Activated T-cell treated with anti-CD3 and anti-CD28 coated beads for 24 hours (primary cell): ENCODE measurements at places on chromosomes 2 and 18.

DNA sequence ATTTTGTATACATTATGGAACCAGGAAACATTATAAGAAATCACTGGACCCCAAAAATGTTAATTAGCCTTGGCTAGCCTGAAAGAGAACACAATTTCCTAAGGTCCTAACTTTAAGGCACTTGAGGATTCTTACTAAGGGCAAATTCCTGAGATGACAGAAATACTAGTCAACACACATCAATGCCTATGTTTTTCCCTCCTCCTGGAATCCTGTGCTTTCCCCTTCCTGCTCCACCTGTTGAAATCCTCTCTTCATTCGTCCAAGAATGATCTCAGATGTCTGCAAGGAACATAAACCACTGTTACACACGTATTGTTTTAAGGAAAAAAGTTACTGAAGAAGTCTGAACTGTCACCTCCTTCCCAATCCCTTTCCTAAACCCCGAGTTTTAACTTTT is 21.2 kb upstream of the DARS1 start:
- no peak for DNase-seq

GRCh38 chr2:241133436-241133820 is 15.8 kb downstream of the PASK start:
- DNase-seq = no peak

- no peak for DNase-seq
Measured at GRCh38 chr18:2847317-2848246, 776 bp downstream of the EMILIN2 start.

DNA sequence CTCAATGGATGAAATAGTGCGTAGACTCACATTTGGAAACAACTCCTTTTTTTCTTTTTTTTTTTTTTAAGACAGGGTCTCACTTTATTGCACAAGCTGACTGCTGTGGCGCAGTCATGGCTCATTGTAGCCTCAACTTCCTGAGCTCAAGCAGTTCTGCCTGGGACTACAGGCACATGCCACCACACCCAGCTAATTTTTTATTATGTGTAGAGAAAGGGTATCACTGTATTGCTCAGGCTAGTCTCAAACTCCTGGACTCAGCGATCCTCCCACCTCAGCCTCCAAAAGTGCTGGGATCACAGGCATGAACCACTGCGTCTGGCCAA is 17.4 kb downstream of the HAT1 start:
- DNase-seq = no peak

DNA sequence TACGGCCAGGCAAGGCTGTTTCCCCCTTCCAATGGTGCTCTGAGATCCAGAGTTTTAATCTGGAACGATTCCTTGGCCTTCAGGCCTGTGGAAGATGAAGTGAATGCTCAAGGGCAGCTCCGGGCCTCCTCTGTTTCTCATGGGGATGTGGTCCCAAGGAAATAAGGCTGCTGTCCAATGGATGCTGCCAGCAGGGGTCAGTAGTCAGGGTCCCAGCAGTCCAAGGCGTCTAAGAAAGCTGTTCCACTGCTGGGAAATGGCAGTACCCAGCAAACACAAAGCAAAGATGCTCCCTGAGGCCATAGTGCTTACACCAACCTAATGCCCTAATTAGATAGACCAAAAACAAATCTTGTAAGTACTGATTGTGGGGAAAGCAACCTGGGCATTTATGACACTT is 12.5 kb downstream of the NMS start:
- no peak for DNase-seq

- no peak for DNase-seq
Measured at GRCh38 chr18:39480494-39481195, 1915.0 kb upstream of the CELF4 start.

DNA sequence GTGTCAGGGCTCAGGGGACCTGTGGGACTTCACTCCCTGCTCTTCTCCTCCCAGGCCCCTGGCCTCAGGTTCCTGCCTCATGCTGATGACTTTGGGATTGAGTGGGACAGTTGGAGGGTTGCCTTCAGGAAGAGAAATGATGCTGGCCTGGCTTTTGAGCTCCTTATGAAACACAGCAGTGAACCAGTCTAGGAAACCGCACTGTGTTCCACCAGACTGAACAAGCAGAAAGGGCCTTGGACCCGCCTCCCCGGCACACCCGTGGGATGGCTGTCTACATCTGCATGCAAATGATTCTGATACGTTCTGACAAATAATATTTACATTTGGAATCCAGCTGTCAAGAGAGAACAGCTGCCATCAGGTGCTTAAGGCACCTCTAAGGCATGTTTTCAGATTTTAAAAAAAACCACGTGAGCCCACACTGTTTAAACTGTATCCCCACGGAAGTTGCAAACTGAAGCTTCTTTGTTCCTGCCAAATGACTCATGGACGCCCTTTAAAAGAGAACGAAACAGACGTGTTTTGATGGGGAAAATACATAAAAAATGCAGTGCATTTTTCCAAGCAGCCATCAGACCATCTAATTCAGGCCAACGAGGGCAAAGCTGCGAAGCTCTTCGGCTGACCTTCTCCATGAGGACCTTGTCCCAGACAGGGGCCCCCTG is 27.6 kb upstream of the ASAP2 start:
- no peak for DNase-seq

- DNase-seq = no peak
Measured at GRCh38 chr2:48330430-48330829, 199.5 kb upstream of the STON1 start.

GRCh38 chr2:115162494-115163293 is 720.3 kb downstream of the DPP10 start:
- DNase-seq = no peak

GRCh38 chr2:172253190-172254052 is 150.7 kb upstream of the DLX2 start:
- peak; percentile 57 for DNase-seq

- DNase-seq = no peak
Measured at GRCh38 chr2:160425434-160426151, 68.0 kb downstream of the RBMS1 start.

DNA sequence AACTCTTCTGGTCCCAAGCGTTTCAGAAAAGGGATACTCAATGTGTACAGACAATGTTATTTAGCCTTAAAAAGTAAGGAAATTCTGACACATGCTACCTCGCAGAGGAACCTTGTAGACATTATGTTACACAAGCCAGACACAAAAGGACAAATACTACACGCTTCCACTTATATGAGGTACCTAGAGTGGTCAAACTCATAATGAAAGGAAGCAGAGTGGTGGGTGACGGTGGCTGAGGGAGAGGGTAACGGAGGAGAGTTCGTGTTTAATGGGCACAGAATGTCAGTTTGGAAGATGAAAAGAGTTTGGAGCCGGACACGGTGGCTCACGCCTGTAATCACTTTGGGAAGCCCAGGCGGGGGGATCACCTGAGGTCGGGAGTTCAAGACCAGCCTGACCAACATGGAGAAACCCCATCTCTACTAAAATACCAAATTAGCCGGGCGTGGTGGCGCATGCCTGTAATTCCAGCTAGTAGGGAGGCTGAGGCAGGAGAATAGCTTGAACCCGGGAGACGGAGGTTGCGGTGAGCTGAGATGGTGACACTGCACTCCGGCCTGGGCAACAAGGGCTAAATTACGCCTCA is 1.4 kb downstream of the MCM6 start:
- no peak for DNase-seq

- no peak for DNase-seq
Measured at GRCh38 chr2:96684883-96685576, 42.5 kb downstream of the FER1L5 start.

GRCh38 chr2:72135921-72136320 is 11.7 kb downstream of the CYP26B1 start:
- no peak for DNase-seq

DNA sequence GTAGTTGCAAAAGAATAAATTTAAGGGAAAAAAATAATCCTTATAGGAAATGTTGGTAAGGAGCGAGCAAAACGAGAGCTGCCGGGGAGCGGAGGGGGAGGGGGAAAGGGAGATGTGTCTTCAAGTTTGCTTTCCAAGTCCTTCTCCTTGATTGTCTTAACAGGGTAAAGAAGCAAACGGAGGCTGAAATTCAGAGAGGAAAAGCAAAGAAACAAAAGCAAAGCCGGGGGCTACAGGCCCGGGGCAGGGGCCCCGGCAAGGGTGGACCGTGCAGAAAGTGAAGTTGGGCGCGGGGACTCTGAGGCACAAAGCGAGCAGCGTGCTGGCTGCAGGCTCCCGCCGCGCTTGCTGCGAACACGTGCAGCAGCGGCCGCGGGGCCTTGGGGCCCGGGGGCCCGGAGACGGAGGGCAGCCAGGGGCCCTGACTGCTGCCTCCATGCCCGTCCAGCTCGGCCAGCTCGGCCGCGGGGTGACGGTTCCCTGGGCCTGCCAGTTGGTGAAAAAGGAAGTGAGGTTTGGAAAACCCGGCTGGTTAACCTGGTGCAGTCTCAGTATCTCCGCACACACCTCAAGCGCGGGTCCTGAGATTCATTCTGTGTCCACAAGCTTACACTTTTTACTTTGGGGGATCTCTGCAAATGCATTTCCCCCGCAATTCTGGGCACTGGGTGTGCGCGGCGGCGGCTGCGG is 4.1 kb downstream of the BCL11A start:
- no peak for DNase-seq

DNA sequence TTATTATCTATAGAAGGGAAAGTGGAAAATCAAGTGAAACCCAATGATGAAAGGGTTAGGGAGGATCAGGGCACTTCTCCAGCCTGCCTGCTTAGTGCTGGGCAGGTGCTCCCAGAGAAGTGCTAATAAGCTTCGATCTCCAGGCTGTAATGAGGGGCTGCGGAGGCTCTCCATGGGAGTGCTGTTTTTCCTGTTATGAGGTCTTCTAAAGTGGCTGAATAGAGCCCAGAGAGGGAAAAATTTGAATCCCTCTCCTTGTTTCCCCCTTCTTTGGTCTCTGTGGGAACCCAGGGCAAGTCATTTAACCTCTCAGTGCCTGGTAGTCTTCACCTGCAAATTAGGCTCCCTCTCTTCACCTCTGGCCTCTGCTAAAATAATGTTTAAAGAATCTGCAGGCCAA is 351.7 kb upstream of the DCC start:
- no peak for DNase-seq

- DNase-seq = no peak
Measured at GRCh38 chr2:200861617-200862155, 2.8 kb downstream of the CLK1 start.

- DNase-seq = no peak
Measured at GRCh38 chr2:16385341-16385740, 280.3 kb downstream of the CYRIA start.

GRCh38 chr18:21908711-21909110 is 168.1 kb downstream of the MIB1 start:
- DNase-seq = no peak

DNA sequence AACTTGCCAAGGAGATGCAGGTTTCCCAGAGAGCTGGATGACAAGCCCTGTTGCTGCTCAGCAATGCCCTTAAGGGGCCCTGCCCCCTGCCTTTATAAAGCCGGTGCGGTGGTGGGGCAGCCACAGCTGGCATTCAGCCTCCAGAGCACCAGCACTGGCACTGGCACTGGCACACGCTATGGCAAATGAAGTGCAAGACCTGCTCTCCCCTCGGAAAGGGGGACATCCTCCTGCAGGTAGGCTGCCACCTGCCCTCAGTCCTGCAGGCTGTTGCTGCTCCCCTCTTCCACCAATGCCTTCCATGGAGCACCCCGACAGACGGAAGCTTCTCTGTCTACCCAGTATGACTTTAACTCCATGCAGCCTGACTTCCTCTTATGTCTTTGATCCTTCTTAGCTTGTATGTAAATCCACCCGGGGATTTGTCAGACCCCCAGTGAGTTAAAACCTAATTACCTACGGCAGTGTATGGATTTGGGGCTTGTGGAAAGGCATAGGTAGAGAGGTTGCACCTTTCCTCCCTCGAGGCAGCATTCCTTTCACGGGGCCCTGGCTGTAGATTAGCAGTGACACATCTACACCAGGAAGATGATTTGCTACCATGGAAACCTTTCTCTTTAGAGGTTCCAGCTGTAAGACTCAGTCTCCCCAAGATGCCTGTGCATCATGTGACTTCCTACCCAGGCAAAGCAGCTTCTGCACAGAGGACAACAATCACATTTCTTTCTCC is at the start of gene DAPL1:
Gene DAPL1, plus strand, starts transcription at position 123 of the 730 bp plus-strand sequence. Its CDS starts 56 bp downstream, at position 179.
- DNase-seq = no peak

DNA sequence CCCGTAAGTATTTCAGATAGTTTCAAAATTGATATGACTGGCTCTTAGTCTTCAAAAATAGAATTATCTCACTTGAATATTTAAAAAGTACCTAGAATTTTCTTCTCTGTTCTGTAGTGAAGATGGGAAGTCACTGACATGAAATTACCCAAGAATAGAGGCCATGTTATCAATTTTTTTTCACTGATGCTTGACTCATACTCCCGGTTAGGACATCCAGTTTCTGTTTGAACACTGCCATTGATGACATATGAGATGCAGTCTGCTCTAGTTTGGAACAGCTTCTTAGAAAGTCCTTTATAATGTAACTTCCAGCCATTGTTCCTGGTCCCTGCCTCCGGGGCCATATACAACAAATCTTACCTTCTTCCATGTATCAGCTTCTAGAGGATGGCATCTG is 26.0 kb downstream of the MAP3K20 start:
- no peak for DNase-seq

- no peak for DNase-seq
Measured at GRCh38 chr2:131646669-131647297, 119.1 kb downstream of the CCDC74A start.

DNA sequence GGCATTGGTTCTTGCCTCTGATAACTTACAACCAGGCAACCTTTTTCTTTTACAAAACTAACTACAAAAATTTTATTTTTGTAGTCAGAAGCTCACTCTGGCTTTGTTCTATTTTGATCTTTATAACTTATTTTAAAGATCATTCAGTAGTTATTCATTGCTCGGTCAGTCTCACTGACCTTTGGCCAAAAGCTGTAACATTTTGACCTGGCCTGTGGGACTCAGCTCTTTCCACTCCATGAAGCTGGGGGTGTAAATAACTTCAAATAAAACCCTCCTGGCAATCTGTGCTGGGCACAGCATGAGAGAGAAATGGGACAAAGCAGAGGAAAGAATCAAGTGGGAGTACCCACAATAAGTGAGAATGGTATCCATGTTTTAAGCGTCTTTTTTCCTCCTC is 380.7 kb downstream of the SETBP1 start:
- no peak for DNase-seq

GRCh38 chr2:34121076-34121475 is 522.0 kb upstream of the FAM98A start:
- DNase-seq = no peak

DNA sequence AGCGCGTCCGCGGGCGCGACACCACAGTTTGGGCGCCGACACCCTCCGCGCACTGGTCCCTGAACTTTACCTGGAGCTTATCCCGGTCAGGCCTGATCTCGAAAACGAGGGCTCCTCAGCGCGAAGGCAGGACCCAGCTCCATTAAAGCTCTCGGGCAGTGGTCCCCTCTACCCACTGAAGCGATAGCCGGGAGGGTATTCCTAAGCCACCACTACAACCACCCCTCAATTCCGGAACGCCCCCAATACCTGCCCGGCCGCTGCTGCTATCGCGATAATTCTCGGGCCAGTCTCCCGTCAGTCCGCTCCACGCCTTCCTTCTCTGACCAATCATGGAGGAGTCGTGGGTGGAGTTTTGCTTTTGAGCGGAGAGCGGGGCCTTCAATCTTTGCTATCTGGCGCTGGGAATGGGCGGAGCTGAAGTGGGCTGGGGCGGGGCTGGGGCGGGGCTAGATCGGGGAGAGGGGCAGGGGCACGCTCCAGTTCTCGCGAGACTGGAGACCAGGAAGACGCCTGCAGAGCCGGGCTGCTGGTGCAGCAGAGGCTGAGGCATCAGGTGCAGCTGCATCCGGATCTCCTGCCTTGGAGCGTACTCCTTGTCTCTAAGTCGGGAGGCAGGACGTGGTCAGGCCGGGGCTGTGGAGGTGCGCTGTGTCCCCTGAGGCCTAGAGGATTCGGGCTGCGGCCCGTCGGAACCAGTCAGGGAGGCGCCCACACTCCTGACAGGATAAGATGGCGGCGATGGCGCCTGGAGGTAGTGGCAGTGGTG is at the start of the genes PIGN and RELCH:
Gene PIGN, minus strand, starts transcription at position 283 of the 769 bp plus-strand sequence. CDS start 25,703 bp downstream, outside the sequence.
Gene RELCH, plus strand, starts transcription at position 482 of the 769 bp plus-strand sequence. Its CDS starts 251 bp downstream, at position 733.
- DNase-seq = peak; percentile 92

GRCh38 chr2:126797622-126798275 is 100.9 kb upstream of the TEX51 start:
- DNase-seq = no peak
